ENCODE measurements at places on chromosomes 2 and 18.
A peak's percentile ranks its signal among the peaks of the same experiment; 100 is the strongest.

GRCh38 chr2:199488772-199489400 is 31.1 kb upstream of the SATB2 start:
- peak; percentile 14 for DNase-seq

- no peak for DNase-seq
Observed at GRCh38 chr2:131036269-131036668, 57.0 kb downstream of the FAM168B start.

DNA sequence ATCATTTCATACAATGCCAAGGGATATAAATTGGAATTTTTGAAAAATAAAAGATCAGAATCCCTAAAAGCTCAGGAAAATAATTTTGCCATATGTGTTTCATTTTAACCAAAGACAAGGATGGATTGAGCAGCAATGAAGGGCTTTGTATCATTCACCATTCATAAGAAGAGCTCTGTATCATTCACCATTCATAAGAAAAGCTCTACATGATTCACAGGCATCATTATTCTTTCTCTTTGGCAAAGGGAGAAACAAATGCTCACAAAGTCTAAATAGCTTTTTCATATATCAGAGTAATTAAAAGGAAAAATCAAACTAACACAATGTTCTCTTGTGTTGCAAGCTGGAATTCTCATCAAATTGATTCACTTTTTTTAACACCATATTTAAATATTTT is 169.1 kb upstream of the MC4R start:
- no peak for DNase-seq

- no peak for DNase-seq
Observed at GRCh38 chr2:215611609-215612386, 175.9 kb upstream of the FN1 start.

DNA sequence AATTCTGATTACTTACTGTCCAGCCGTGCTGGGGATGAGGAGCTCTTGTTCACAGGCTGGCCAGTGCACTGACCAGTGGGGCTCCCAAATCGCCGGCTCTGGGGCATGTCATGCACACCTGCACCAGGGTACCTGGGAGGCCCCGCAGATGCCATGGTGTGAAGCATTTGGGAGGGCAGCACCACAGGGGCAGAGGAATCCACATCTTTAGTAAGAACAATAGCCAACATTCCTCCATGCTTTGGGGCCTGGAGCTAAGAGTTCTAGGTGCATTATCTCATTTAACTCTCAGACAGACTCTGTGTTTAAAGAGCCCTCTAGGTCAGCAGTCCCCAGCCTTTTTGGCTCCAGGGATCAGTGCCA is 104.2 kb downstream of the ACKR3 start:
- DNase-seq, result no peak

DNA sequence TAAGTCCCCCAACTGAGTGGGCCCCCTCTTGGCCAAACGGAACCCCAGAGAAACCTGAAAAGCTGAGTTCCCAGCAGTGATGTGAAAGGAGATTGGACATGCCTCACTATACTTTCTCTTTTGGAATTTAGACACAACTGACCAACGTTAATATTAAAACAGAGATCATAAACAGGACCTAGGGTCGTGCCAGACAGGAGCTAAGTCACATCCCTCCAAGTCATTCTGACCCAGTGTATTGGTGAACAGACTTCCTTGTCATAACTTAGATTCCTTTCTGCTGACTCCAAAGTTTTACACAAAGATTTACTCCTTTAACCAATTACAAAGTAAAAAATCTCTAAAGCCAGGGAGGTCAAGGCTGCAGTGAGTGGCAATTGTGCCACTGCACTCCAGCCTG is 46.9 kb downstream of the UXS1 start:
- no peak for DNase-seq

DNA sequence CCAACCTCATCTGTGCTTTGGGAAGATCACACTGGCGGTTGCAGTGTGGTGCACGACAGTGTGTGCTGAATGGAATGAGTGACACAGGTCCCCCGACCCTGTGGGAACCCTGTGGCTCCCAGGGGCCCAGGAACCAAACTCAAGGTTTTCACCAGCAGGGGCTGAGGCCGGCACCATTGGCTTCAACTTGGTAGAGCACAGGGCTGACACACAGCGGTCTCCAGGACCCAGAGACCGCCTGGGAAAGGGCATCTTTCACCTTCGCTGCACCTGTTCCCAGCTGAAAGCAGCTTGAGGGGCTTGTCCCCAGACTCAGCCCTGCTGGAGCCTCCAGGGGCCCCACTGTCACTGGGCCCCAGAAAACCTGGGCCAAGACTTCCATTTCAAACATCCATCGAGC is 59.0 kb upstream of the ODC1 start:
- DNase-seq, result no peak

- DNase-seq, result no peak
Observed at GRCh38 chr2:40396124-40396523, 55.8 kb downstream of the SLC8A1 start.

Measured in stimulated activated naive CD4-positive, alpha-beta T cell treated with Interleukin-2 at 50 U/mL for 16 hours (primary cell).